NK-92 treated with Interleukin-12 subunit alpha and Interleukin-12 subunit beta, amount 100 ng/mL, for 24 hours (cell line): ENCODE measurements at places on chromosomes 1 and 21.
A peak's percentile ranks its signal among the peaks of the same experiment; 100 is the strongest.

GRCh38 chr21:37074546-37074945, 1.5 kb downstream of the TTC3 start:
- no peak for DNase-seq

- DNase-seq, result no peak
Measured at GRCh38 chr1:30844631-30845030, 63.9 kb downstream of the SDC3 start.

DNA sequence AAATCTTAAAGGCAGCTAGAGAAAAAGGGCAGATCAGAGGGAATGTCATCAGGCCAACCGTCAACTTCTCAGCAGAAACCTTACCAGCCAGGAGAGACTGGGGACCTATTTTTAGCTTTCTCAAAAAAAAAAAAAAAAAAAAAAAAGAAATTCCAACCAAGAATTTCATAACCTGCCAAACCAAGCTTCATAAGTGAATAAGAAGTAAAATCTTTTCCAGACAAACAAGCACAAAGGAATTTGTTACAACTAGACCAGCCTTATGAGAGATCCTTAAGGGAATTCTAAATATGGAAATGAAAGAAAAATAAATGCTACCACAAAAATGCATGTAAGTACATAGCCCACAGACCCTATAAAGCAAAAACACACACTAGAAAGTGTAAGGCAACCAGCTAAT, 267.7 kb downstream of the AKT3 start:
- no peak for DNase-seq

- peak; percentile 61 for DNase-seq
Measured at GRCh38 chr1:109906160-109906838, 4.3 kb upstream of the CSF1 start.

GRCh38 chr1:87202922-87203655, 125.6 kb upstream of the LMO4 start:
- peak; percentile 34 for DNase-seq

- DNase-seq, result no peak
Measured at GRCh38 chr1:247110627-247111258, 6.6 kb upstream of the ZNF669 start.

DNA sequence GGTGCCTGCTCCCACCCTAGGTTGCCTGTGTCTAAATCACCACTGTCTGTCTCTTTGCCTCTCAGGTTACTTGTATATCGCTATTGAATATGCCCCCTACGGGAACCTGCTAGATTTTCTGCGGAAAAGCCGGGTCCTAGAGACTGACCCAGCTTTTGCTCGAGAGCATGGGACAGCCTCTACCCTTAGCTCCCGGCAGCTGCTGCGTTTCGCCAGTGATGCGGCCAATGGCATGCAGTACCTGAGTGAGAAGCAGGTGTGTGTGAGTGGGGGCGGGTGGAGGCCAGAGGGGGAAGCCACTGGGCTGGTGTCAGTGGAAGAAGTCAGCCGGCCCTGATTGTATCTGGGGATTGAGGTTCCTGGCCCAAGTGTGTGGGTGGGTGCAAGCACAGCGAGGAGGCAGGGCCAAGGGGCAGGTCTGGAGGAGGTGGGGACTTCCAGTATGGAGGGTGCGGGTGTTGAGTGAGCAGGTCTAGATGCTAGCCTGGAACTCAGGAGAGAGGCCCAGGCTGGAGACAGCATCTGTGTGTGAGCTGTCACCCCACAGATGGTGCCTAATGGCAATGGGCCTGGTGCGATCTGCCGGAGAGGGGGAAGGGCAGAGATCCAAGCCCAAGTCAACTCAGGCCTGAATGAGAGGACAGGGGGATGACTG, 17.2 kb downstream of the TIE1 start:
- DNase-seq, result no peak
